ENCODE measurements at places on chromosomes 1 and 21.
A peak's percentile ranks its signal among the peaks of the same experiment; 100 is the strongest.

DNA sequence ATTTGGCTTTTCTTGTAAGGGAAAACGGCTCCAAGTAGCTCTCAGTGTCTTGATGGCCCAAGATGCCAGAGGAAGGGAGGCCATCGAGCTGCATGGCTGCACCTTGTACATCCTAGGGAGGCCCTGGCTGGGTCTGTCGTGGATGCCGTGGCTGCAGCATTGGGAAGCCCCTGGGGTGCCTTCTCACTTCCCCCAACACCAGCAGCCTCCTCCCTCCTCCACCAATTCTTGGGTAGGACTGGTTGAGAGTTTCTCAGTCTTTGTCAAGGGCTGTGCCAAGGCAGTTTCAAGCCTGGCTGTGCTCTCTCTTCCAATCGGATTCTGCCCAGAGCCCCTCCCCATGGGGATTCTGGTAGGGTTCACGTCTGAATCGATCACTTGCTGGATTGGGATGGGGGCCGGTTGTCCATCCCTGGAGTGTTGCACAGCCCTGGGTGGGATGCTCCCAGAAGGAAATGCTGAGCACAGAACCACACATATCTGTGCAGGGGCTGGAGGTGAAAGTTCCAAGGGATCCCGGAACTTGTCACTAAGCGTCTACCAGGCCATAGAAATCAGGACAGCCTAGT lies 14.0 kb upstream of the SPSB1 start:
- DNase-seq, result no peak

DNA sequence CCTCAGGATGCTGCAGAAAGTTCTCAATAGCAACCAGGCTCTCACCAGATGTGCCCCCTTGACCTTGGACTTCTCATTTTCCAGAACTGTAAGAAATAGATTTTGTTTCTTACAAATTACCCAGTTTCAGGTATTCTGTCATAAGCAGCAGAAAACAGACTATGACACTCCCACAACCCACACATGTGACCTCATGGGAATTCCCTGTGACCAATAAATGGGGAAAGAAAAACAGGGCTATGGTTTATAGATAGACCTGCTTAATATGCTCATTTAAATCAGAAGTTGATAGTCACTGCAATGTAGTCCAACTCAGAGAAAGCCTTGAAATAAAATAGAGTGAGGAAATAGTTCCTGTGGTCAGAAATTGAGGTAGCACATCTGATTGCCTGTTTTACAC lies 380.9 kb upstream of the PTBP2 start:
- no peak for DNase-seq

GRCh38 chr1:204296431-204296988 lies 63.2 kb downstream of the PLEKHA6 start:
- no peak for DNase-seq

- DNase-seq, result no peak
These were observed 55.6 kb downstream of the SUCO start for GRCh38 chr1:172588296-172589291.

DNA sequence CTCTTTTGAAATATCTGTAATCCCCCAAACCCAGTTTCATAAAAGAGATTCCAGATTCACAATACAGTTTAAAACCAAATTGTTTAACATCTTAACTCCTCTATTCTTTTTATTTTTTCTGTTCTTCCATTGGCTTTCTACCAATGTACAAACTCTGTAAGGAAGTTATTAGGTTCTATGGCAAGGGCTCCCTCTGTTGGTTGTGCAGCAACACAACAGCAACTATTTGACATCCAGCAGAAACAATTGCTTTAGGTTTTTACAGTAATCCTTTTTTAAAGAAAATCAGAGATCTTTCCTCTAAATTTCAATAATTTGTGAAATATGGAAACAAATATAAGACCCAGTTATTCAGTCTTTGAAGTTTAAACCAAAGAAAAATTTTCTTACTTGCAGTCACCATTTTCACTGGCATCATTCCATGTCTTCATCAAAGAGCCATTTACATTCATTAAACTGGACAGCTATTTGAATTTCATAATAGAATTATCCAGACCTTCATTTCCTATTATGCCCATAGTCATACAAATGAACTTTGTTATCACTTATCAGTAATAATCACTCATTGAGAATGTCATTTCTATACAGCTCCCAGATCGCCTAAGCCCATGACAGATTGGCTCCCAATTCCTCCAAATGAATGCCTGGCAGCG lies 46.5 kb upstream of the RNF11 start:
- no peak for DNase-seq

DNA sequence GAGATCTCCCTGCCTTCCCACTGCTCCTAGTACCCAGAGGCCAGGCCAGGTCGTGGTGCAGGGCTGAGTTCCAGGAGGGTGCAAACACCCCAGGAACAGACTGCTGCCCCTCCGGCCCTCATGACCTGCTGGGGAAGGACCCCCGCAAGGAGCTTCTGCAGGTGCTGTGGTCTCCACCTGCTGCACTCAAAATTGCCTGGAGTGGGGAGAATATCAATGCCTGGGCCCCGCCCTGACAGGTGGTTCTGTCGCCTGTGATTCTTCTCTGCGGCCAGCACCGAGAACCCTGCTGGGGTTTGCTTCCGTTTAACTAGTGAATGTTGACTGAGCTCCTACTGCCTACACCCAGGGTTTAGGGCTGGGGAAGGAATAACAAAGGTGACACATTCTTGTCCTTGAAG lies 2.1 kb upstream of the TFF3 start:
- DNase-seq, result no peak

DNA sequence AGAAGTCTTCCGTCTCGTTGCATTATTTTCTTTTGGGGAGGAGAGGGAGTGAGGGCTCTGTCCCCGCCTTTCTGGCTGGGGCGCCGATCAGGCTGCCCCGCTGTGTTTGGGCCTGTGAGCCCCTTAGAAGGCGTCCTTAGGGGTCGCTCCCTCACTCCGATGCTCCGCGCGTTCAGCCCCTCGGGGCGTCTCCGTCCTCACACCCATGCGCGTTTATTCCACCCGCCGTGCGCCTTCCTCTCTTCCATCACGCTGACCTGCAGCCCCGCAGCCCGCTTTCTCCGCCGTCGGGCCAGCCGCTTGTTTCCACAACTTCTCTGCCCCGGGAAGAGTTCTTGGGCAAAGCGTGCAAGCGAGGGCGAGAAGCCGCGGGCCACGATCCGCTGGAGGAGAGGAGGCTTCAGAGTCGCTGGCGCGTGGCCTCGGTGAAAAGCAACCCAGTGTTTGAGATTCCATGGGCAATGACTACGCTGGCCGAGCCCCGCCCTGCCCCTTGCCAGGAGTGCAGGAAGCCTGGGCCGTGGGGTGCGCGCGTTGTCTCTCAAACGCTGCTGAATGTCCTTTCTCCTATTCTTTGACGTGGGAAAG lies 27.7 kb downstream of the TRIM11 start:
- DNase-seq, result peak; percentile 85

DNA sequence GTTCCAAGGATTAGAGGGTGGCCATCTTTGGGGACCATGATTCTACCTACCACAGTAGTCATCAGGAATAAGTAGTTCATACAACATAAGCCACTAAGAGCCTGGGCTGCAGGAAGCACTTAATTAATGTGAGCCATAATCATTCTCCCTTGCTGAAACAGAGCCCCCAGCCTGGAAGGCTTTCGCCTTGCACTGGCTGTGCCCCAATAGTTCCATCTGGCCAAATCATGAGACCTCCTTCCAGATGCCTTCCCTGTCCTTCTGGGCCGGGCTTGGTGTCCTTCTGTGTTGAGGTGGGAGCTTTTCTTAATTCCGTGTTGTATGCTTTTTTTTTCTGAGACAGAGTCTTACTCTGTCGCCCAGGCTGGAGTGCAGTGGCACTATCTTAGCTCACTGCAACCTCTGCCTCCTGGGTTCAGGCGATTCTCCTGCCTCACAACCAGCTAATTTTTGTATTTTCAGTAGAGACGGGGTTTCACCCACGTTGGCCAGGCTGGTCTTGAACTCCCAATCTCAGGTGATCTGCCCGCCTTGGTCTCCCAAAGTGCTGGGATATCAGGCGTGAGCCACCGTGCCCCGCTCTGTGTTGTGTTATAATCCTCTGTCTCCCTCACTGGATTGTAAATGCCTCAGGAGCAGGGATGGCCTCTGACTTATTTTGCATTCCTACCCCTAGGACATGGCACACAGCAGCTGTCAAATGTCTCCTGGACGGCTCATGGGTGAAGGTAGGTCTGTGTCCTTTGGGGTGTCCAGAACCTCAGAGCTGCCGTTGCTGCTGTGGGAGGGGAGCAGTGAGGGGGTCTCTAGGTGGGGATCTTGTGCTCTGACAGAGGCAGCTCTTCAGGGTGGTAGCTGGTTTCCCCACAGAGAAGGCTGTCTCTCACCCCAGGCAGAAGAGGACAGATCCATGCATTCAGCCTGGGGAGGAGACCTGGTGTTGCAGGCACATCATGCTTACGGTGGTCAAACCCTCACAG lies 10.1 kb downstream of the GNG4 start:
- no peak for DNase-seq

DNA sequence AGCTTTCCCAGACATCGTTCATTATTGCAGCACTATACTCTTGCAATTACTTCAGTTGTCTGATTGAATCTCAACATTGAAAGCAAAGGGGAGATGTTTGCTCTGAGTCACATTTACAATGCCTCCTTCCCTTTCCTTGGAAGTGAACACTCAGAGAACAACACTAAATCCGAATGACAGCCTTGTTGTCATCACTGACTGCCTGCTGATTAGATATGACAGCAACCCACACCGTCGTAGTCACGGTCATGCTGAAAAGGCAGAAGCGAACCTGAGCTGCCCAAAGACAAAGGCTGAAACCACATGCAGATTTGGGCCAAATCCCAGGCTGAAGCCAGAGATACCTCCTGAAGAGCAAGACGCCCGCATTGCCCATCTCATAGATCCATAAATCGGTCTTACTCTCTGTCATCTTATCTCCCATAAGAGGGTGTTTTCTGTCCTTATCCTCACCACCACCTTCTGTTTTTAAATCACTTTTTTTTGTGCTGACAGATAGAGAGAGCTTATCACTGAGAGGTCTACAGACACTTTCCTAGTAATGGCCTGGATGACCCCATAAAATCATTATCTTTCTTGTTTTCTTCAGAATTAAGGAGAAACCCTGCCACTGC lies 47.5 kb downstream of the TMCO4 start:
- DNase-seq, result no peak

DNA sequence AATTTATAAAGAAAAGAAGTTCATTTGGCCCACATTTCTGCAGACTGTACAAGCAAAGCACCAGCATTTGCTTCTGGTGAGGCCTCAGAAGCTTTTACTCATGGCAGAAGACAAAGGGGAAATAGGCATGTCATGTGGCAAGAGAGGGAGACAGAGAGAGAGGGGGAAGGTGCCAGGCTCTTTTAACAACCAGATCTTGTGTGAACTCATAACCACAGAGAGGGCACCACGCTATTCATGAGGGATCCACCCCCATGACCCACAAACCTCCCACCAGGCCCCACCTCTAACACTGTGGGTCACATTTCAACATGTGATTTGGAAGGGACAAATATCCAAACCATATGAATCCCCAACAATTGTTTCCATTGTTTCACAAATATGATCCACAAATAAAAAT lies 467.9 kb downstream of the SIPA1L2 start:
- no peak for DNase-seq

DNA sequence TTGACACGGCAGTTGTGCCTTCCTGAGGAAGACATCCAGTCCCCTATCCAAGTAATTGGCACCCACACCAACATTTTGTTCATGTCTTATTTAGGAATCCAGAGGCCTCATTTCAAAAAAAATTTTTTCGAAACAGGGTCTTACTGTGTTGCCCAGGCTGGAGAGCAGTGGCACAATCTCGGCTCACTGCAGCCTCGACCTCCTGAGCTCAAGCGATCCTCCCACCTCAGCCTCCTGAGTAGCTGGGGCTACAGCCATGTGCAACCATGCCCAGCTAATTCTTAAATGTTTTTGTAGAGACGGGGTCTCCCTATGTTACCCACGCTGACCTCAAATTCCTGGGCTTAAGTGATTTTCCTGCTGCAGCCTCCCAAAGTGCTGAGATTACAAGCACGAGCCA lies 9.2 kb upstream of the TRNP1 start:
- no peak for DNase-seq

GRCh38 chr1:186009039-186009737 lies 275.0 kb downstream of the HMCN1 start:
- no peak for DNase-seq

- no peak for DNase-seq
These were observed 31.8 kb downstream of the KCNK2 start for GRCh38 chr1:215114154-215114933.

DNA sequence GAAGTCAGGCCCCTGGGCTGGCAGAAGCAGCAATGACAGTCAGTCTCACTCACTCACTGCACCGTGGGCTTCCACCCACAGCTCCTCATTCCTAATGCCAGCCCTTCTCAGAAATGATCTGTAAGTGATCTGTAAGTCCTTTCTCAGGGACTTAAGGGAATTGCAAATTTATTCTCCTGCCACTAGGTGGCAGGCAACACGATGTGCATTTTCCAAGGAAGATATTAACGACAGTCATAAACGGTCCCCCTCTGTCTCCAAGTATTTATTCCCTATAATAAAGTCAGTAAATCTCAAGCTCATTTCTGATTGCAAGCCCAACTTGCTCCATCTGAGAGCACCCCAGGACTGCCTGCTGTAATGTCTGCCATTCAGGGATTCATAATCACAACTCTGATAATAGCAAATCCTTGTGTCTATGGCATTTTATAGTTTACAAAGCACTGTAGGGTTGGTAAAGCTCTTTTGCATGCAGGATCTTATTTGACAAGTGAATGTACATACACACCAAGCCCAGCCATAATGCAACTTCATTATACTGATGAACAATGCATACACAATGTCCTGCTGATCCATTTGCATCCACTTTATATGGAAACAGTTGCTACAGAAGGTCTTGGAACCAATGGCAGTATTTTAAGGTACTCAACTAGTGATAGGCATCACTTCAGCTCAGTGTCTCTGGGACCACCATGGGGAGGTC lies 380.5 kb upstream of the CAMK1G start:
- DNase-seq, result peak; percentile 15

DNA sequence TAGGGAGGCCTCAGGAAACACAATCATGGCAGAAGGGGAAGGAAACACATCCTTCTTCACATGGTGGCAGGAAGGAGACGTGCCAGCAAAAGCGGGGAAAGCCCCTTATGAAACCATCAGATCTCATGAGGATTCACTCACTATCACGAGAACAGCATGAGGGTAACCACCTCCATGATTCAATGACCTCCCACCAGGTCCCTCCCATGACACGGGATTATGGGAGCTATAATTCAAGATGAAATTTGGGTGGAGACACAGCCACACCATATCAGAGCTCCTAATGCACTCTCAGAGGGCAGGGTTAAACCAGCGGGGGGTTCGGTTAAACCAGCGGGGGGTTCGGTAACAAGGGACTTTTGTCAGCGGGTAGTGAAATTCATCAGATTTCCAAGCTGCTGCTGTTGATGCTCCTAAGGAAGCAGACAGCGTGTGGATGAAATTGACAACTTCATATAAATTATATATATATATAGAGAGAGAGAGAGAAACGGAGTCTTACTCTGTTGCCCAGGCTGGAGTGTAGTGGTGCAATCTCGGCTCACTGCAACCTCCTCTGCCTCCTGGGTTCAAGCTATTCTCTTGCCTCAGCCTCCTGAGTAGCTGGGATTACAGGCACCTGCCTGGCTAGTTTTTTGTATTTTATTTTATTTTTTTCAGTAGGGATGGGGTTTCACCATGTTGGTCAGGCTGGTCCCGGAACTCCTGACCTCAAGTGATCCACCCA lies 4.2 kb downstream of the CSTB start:
- DNase-seq, result no peak
